Left forelimb (tissue), 1 donor: ENCODE measurements at places on chromosomes 4 and X.

DNA sequence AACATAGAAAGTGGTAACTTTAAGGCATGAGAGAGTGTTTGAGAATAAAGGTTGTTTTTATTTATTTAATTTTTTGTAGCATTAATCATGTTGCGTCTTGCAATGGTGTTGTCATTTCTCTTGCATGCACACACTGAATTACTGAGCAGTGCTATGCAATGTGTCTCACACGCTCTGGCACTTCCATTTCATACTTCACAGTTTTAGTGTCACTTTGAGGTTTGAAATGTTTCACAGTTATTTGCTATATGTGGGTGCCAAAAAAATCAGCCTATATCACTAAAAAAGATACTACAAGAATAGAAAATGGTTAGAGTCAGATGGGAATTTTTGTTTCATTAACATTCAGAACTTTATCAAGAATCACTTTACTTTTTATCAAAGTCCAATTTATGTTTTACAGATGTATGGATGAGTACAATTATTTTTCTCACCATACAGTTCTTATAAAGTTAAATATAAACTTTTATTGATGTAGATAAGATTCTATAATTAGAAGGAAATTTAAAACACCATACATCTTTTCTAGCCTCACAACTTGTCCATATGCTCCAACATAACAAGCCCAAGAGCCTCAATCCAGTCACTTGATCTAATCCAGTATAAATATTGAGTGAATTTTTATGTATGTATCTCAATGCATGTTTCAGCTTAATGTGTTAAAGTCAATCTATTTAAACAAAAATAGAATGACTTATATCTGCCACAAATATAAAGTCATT, 114.0 kb downstream of the IQCM start:
- no peak for DNase-seq

DNA sequence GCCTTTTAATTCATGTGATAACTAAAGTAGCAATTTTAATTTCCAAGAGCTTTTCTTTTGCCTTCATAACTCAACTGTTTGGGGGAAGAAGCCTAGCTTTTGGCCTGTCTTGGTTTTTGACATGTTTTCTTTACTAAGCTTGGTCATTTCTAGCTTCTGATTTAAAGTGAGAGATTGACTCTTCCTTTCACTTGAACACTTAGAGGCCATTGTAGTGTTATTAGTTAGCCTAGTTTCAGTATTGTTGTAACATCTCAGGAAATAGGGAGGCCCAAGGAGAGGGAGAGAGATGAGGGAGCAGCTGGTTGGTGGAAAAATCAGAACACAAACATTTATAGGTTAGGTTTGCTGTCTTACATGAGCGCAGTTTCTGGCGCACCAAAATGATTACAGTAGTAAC, 44.8 kb downstream of the DCLK2 start:
- no peak for DNase-seq

DNA sequence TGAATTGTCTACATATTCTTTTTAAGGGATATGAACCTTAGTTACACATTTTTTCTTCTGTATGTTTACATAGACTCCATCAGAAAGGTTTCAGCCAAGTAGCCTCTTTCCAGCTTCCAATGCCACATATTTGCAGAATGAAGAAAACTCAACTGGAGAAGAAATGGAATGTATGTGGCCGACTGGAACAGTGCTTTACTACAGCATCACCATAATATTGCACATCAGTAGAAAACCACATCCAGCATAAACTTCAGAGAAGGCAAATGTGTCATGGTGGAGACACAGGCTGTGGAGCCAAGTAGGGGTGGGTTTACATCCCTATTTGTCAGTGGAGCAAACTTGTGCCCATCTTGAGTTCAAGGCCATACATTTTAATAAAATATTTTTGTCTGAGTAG, 204.8 kb upstream of the LDB2 start:
- DNase-seq = no peak

DNA sequence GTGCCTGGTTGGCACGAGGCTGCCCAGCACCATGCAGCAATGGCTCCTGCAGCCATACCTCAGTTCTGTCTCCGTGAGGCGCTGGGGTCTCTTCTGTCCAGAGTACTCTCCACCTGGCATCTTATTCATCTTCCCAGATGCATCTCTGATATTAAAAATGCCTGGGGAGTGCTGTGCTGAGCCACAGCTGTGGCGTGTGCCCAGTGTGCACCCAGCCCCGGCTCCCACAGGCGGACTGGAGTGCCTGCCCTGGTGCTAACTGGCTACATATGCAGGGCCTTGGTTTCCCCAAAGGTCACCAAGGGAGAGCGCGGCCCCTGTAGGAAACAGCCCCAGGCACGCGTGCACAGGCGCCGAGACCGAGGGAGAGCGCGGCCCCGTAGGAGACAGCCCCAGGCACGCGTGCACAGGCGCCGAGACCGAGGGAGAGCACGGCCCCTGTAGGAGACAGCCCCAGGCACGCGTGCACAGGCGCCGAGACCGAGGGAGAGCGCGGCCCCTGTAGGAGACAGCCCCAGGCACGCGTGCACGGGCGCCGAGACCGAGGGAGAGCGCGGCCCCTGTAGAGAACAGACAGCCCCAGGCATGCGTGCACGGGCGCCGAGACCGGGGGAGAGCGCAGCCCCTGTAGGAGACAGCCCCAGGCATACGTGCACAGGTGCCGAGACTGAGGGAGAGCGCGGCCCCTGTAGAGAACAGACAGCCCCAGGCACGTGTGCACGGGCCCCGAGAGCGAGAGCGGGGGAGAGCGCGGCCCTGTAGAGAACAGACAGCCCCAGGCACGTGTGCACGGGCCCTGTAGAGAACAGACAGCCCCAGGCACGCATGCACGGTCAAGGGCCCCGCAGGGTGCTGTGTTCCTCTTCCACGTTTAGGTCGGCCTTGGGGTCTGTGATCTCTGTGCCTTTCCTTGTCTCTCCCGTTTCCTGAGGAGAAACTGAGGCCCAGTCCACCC, 14.5 kb downstream of the TMEM175 start:
- no peak for DNase-seq

GRCh38 chr4:21749924-21750323, 198.6 kb downstream of the KCNIP4 start:
- DNase-seq = no peak

DNA sequence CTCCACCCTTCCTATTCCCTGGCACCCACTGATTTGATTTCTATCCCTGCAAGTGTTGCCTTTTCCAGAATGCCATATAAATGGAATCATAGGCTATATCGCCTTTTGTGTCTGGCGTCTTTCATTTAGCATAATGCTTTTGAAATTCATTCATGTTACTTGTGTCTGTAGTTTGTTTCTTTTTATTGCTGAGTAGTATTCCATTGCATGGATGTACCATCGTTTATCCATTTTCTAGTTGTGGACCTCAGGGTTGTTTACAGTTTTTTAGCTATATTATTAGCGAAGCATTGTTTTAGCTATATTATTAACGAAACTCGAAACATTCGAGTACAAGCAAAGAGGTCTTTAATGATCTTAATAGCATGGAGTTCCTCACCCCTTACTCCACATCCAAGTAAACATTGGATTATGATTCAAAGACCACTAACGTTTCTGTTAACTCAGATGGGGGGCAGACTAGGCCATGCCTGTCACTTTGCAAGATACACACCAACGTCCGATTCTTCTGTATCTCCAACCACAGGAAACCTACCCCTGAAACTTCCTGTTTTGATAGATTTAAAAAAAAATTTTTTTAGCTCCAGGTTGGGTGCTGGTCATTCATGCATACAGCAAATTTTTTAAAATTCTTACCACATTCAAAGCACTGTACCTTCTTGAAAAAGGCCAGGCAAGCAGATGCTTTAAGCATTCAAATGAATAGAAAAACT, 1.1 kb downstream of the DCK start:
- DNase-seq = no peak

DNA sequence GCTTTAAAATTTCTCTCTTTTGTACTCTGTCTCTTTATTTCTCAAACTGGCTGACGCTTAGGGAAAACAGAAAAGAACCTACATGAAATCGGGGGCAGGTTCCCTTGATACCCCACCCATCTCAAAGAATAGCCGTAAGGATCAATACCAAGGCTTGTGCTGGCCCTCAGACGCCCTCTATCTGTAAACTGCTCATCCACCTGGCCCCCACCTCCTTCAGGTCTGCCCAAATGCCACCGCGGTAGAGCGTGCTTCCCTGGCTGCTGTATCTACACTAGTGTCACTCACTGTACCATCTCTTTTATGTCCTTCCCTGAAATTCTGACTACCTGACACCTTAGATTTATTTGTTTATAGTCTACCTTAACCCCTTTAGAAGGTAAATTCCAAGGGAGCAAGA, 62.8 kb downstream of the SMIM20 start:
- peak; percentile 26 for DNase-seq

DNA sequence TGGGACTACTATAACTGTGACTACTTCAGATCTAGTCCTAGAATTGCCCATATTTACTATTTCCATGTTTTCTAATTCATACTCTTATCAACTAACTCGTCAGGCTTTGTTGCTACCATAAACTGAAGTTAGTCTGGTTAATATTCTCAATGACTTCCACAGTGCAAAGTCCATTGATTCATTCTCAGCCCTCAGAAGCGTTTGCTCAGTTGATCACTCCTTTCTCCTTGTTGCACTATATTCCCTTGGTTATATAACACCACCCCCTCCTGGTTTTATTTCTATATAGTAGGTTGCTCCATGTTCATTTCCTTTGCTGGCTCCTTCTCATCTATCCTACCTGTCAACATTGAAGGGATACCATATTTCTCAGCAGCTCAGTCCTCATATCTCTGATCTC, 27.2 kb upstream of the SLC6A14 start:
- no peak for DNase-seq

DNA sequence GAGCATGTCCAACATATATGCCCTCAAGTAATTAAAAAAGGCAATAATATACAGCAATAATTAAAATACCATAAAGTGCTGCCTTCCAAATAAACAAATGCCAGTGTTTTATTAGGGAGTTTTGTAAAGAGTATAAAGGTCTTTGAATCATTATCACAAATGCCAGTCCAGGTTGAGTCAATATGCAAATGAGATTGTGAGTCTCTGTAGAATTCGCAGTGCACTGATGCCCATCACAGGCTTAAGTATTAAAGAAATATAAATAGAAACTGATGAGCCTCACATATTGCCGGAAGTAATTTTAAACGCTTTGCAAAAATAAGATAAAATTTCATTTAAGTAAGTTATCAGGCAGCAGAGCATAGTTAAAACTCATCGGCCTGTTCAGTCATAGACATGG, 205.0 kb upstream of the TECRL start:
- DNase-seq = no peak

DNA sequence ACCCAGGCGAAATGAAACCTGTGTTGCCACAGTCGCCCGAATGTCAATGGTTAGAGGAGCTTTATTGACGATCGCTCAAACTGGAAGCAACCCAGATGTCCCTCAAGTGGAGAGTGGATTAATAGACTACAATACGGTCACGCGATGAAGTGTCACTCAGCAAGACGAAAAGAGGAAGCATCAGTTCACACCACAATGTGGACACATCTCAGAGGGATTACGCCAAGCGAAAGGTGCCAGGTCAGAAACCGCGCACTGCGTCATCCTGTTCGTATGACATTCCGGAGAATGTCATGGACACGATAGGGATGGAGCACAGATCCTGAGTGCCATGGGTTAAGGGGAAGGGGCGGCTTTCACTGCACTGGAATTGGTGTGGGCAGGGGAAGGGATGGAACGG, 111.7 kb downstream of the HMX1 start:
- DNase-seq = no peak

- no peak for DNase-seq
Observed at GRCh38 chr4:163263606-163264005, 68.8 kb downstream of the NPY1R start.

GRCh38 chr4:8050180-8050554, 108.4 kb downstream of the ABLIM2 start:
- no peak for DNase-seq

GRCh38 chrX:68677998-68678397, 30.5 kb downstream of the STARD8 start:
- DNase-seq = no peak

DNA sequence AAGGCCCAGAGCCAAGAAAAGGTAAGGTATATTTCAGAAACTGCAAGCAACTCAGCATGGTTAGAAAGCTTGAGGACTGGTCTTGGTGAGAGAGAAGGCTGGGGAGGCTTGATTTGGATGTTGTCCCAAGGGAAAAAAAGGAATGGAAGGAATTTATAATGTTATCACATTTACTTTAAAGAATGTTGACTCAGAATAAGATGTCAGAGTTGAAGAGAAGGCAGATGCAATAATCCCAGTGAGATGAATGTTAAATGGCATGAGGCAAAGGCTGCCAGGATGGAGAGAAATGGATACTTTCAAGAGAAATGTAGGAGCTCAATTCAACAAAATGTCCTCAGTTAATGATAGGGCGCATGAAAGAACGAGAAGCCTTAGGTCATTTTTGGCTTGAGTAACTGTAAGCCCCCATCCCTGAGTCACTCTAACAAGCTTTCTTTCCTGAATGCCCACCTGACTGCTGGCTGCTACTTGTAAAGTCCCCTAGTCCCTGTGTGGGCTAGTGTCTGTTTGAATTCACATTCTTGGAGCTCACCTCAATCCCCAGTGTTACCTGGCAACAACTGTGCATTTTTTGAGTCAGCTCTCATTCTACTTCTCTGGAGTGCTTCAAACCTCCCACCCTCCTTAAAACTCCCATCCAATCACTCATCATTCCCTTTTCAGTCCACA, 103.0 kb upstream of the TAPT1 start:
- no peak for DNase-seq
